ENCODE measurements at places on chromosomes 2 and 18.

GRCh38 chr2:202376460-202377206 is 506 bp downstream of the BMPR2 start:
- peak; percentile 63 for DNase-seq

DNA sequence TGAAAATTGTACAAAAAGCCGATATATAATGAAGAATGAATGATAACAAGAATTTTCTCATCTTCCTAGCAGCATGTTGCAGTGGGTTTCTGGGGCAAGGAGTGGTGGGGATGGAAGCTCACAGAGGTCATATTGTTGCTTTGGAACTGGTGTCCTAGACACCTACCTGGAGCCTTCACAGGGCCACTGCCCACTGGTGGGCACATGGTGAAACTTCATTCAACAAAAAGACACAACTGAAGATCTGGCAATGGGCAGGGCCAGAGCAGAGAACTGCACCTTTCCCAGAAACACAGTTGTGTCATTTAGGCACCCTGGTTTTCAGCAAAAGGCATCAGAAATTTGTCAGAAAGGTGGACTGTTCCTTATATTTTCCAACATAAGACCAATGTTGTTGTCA is 115.3 kb downstream of the FHOD3 start:
- peak; percentile 26 for DNase-seq

- DNase-seq: no peak
Measured at GRCh38 chr2:62441824-62442223, 64.2 kb downstream of the TMEM17 start.

DNA sequence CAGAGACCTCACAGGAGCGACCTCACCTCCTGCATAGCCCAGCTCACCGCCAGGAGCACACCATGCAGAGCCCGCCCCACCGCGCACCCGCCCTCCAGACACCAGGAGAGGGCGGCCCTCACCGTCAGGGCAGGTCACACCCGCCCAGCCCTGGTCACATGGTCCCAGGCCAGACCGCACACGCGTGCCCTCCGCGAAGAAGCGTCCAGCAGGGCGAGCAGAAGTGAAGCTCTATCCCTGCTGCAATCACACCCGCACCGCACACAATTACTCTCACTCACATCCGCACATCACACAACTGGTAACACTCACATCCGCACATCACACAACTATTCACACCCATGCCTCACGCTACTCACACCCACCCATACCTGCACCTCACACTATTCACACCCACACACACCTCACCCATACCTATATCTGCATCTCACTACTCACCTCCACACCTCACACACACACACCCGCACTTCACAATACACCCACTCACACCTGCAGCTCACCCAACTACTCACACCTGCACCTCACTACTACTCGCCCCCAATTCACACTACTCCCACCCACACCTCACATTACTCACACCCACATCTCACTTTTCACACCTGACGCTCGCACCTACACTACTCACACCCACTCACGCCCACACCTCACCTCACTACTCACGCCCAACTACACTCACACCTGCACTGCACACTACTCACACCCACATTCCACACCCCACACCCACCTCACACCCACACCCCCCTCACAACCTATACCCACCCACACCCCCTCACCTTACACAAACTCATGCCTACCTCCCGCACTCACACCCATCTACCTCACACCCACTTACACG is 242.0 kb downstream of the HDAC4 start:
- DNase-seq: no peak

- no peak for DNase-seq
Measured at GRCh38 chr2:236394571-236394970, 130.4 kb upstream of the ASB18 start.

GRCh38 chr2:74074487-74074886 is 73.2 kb downstream of the BOLA3 start:
- no peak for DNase-seq

DNA sequence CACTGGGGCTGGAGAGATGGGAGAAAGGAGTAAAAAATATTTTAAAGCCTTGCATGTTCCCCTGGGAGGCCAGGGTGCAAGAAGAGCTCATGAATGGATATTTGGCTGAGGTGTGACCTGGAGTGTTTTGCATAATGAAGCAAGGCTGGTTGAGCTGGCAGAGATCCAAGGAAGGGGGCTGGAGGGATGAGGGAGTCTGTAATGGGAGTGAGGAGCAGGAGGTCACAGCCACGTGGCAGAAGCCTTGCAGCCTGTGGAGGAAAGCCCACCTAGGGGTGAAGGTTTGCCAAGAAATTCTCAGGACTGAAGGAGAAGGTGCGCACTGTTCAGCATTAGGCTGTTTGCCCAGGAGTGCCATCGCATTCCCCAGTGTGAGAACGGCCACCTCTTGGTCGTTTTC is 40.3 kb upstream of the ATP8B1 start:
- no peak for DNase-seq

DNA sequence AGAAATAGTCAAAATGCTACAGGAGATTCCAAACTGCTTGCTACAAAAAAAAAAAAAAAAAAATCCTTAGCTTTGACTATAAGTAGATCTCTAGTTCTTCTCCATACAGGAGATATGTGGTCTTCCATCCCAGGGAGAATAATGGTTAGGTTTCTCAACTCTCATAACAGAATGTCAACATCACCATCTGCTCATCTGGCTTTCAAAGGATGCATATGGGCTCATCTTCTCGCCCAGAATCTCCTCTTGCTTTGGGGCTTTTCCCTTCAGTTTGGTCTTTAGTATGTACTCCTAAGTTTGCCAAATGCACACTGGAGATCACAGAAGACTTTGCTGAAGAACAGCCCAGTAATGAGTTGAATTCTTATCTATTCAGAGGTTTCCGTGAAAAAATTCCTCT is 240.7 kb downstream of the NRXN1 start:
- no peak for DNase-seq

- no peak for DNase-seq
Measured at GRCh38 chr18:34077599-34077998, 147.1 kb downstream of the NOL4 start.

All from EL (cell line).